GM23338 (cell line): ENCODE measurements at places on chromosomes 7 and 10.

GRCh38 chr10:35379226-35380137 is 43.2 kb downstream of the CCNY start:
- H3K4me1 ChIP-seq = peaks cover 34% of the 10 kb centered on the region
- no peaks in the 10 kb centered on the region for H3K27me3 ChIP-seq
- H3K36me3 ChIP-seq = no peaks in the 10 kb centered on the region
- no peak overlapping the region; the same call in 1 of the 2 replicates for H3K4me3 ChIP-seq
- H3K27ac ChIP-seq = no peak overlapping the region

- no peak for DNase-seq
- no peaks in the 10 kb centered on the region; the same call in 1 of the 2 replicates for H3K36me3 ChIP-seq
- no peaks in the 10 kb centered on the region for H3K4me1 ChIP-seq
These were observed 46.0 kb downstream of the ST7 start for GRCh38 chr7:116999311-116999710.

- no peak for DNase-seq
- no peaks in the 10 kb centered on the region for H3K4me1 ChIP-seq
- no peak overlapping the region for H3K4me3 ChIP-seq
- no peak overlapping the region for H3K27ac ChIP-seq
- no peaks in the 10 kb centered on the region for H3K36me3 ChIP-seq
These were observed 33.9 kb upstream of the EEPD1 start for GRCh38 chr7:36119005-36119706.

DNA sequence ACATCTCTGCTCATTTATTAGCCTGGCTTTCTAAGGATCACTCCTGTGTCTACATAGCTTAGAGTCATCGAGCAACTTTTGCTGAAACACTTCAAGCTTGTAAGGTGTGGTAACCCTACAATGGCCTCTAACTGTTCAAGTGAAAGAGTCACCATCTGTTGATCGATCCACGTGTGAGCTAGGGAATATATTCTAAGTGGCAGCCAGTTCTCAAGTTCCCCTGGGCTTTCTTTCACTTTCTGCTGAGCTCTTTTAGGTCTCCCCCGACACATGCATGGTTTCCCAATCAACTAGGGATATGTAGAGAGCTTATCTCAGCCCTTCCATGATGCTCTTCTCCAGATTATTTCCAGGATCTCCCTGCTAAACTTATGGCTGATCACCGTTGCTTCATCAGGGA is 15.5 kb downstream of the AOAH start:
- no peaks in the 10 kb centered on the region for H3K36me3 ChIP-seq
- no peak for DNase-seq
- H3K4me3 ChIP-seq = no peak overlapping the region
- peaks cover 3% of the 10 kb centered on the region for H3K4me1 ChIP-seq
- no peaks in the 10 kb centered on the region for H3K27me3 ChIP-seq
